ENCODE measurements at places on chromosomes 3 and 15.

GRCh38 chr15:85403745-85404144, 23.3 kb downstream of the AKAP13 start:
- DNase-seq, result peak; percentile 75

DNA sequence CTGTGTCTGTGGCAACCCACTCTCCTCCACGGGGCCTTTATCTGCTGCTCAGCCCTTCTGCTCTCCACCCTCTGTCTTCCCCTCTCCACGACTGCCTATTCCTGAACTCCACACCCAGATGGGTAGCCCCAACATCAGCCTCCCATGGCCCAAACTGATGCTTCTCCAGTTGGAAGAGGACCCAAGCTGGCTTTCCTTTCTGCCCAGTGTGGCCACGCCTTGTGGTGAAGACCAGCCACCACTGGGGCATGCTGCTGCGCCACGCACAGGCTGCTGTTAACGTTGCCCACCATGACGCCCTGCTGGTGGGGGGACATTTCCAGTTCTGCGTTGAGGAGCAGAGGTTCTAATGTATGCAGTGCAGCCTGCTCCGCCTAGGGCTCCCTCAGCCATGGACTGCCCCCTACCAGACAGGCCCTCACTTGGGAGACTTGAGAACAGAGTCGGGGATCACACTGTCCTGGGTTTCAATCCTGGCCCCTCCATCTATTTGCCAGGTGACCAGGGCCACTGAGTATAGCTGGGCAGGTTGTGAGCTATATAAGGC, 26.9 kb downstream of the CFAP100 start:
- no peak for DNase-seq

DNA sequence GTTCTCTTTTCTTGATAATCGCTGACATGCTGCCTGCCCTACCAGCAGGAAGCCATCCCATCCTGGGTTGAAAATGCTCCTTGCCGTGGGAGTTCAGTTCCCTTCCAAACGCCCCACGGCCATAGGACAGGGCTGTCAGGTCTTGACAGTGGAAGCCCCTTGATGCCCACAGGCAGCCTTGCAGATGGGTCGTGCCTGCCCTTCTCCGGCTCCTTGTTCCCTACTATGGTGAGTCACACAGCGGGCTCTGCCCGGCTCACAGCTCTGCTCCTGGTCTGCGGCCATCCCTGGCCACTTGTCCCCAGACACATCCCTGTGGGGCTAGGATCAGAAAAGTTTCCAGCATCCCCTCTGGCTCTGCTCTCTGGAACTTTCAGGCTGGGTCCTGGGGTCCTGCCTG, 6.2 kb upstream of the APBA2 start:
- no peak for DNase-seq

GRCh38 chr3:159910991-159911663, 77.5 kb upstream of the IL12A start:
- no peak for DNase-seq

- DNase-seq, result no peak
Observed at GRCh38 chr15:40098489-40099261, 10.0 kb downstream of the BMF start.

DNA sequence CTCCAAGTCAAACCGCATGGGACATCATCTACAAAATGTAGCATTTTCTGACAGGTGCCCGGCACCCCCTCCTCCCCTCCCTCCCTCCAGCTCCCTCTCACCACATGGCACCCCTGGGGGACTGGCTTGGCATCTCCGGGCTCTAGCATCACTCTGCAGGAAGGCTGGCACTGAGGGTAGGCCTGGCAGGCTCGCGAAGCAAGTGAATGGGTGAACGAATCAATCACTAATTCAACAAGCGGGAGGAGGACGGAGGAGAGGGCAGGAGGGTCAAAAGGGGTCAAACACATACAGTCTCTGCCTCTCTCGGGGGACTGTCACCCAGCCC, 155.7 kb downstream of the NUP210 start:
- DNase-seq, result no peak

DNA sequence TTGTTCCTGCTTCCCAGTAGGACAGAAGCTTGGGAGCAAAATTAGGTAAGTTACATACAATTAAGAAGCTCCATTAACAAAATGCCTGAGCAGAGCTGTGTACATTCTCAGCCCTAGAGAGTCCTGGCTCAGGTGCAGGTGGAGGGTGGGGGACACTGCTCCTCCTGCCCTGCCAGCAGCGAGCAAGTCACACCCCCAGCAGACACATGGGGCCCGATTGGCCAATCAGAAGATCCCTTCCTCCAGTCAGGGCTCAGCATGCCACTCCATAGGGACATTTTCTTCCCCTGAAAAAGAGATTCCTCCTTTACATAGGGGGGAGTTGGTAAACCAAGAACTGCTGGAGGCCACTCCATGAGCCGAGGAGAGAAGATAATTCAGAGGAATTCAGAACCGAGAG, 62.1 kb downstream of the PLXNA1 start:
- DNase-seq, result no peak

- DNase-seq, result no peak
Observed at GRCh38 chr3:63051920-63052319, 176.7 kb upstream of the CADPS start.

GRCh38 chr3:49903451-49904424, at the start of gene MST1R:
Gene MST1R (minus strand): TSS chr3:49903873. CDS start chr3:49903609, 264 bp downstream.
- DNase-seq, result peak; percentile 83

DNA sequence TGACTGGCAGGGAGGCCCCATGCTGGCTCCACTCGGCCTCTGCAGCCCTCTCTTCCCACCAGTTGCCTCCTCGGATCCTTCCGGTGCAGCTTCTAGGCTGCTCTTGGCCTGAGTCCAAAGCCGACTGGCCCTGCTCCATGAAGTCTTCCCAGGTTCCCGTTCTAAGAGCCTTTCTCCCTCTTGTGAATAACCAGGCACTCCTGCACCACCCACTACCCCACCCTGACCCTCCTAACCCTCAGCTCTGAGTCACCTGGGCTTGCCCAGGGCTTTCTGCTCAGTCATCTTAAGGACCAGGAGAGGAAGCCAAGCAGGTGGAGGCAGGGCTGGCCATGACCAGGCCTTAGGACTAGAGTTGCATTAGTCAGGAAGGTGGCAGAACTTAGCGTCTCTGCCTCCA, 28.1 kb upstream of the CNBP start:
- DNase-seq, result peak; percentile 99

- no peak for DNase-seq
Observed at GRCh38 chr15:27993996-27994780, 104.9 kb downstream of the OCA2 start.

GRCh38 chr3:150149651-150150051, 179.0 kb upstream of the PFN2 start:
- DNase-seq, result peak; percentile 19

- DNase-seq, result no peak
Observed at GRCh38 chr3:90132197-90132596, 1024.8 kb downstream of the EPHA3 start.

- DNase-seq, result peak; percentile 33
Observed at GRCh38 chr3:173371848-173372487, 25.6 kb upstream of the NLGN1 start.

DNA sequence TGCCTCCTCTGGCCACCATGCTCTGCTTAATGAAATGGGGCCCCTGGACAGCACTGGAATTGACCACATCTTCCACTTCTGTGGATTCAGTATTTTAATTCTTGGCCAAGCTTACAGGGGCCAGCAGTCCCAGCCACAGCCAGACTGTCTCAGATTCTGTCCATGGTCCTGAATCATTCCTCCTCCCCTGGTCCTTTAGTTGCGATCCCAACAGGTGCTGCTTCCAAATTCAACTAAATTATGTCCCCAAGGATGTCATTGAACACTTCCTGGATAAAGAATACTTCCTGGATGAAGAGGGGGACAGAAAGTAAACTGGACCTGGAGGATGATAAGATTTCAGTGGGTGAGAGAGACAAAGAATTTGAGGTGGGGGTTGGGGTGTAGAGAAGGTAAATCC, 111.1 kb upstream of the FOXB1 start:
- no peak for DNase-seq

DNA sequence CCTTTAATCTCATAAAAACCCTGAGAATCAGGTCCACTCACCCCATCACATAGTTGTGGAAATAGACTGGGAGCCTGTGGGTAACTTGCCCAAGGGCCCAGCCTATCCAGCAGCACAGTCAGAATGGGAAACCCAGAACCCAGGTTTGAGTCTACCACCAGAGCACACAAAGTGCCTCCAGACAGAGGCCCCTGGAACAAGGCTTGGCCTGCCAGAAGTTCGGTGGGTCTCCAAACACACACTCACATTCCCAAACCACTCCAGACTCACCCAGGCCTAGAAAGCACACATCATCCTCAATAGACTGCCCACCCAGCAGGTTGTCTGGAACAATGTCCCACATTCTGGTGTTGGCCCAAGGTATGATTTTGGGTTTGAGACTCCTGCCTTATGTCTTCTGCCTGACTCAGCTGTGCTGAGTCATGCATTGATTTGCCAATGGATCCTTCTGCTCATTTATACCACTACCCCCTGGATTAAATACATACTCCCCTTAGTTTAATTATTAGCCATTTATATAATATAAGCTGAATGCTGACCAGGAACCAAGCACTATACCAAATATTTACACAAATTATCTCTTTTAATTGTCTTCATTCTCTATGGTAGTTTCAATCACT, 4.5 kb downstream of the SLC12A8 start:
- no peak for DNase-seq

DNA sequence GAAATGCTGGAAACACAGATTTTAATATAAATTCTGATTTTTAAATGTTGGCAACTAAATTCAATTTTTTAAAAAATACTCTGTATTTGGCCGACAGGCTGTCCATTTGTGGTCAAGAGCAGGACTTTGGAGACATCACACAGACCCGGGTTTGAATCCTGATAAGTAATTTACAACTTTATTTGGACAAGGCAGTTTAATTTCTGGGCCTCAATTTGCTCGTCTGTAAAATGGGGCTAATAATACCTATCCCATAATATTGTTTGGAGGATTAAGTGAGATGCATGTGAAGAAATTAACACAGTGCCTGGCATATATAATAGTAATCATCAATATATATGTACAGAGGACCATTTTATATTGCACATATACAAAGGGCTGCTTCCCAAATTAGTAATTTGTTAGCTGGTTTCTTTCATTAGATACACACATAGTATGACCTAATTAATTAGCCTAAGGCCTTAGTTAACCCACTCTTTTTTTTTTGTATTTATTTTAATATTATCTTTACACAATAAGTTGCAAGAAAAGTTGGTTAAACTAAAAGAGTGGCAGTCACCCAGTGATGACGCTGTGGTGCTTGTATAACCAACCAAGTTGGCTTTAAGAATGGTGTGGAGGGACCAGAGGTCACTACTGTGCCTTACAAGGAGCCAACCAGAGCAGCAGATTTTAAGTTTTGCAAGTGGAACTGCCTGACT, 665 bp downstream of the PIGB start:
- no peak for DNase-seq

GRCh38 chr15:91694131-91694830, 159.2 kb upstream of the SLCO3A1 start:
- peak; percentile 42 for DNase-seq

GRCh38 chr3:64667138-64667537, 20.7 kb downstream of the ADAMTS9 start:
- DNase-seq, result no peak

DNA sequence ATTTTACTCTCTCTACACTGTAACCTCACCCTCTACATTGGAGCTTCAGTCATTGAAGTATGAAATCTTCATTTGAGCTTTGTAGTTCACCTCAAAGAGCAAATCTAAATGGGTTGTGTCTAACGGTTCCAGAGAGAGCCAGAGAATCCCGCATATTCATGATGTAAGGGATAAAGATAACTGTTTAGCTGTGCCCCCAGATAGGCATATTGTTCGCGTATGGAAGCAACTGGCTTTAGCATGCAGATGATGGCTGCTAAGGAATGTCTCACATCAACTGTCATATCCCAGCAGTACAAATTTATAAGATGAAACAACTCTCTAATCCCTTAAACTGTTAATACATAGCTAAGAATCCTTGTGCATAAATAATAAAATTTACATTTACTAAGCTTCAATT, 412.7 kb upstream of the ROBO2 start:
- no peak for DNase-seq

GRCh38 chr15:80580106-80580505, 115.0 kb upstream of the ABHD17C start:
- peak; percentile 98 for DNase-seq

GRCh38 chr15:70504299-70504951, 258.9 kb downstream of the UACA start:
- no peak for DNase-seq

GRCh38 chr3:150490277-150490986, 55.9 kb downstream of the SERP1 start:
- peak; percentile 26 for DNase-seq

DNA sequence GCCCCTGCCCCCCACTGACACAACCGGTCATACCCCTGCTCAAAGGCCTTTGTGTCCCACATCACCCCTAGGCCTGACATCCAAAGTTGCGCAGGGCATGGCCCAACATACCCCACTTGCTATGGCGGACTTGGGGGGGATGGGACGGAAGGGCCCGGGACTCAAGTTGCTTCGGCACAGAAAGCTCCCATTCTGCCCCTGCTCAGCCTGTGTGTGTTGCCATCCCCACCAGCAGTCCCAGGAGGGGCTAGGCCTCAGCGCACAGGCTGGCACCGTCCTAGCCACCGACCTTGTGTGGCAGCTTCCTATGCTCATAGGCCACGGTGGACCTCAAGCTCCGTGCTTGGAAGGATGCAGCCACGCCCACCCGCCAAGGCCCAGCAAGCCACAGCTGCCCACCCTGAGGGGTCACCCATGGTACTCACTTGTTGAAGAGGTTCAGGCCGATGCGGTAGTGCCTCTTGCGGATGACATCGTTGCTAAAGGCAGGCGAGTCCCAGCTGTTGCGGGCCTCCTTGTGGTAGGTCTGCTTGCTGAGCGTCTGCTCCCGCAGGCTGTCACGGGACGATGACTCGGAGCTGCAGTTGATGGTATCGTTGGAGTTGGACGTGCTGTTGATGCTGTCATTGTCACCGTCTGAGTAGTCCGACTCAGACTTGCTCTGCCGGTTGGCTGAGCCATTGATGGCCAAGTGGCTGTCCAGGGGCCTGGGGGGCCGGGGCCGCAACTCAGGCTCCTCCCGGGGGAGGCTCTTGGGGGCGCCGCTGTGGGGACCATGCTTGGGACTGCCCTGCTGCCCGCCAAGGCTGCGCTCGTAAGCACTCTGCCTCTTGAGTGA, 93.9 kb upstream of the RPL32 start:
- DNase-seq, result no peak

DNA sequence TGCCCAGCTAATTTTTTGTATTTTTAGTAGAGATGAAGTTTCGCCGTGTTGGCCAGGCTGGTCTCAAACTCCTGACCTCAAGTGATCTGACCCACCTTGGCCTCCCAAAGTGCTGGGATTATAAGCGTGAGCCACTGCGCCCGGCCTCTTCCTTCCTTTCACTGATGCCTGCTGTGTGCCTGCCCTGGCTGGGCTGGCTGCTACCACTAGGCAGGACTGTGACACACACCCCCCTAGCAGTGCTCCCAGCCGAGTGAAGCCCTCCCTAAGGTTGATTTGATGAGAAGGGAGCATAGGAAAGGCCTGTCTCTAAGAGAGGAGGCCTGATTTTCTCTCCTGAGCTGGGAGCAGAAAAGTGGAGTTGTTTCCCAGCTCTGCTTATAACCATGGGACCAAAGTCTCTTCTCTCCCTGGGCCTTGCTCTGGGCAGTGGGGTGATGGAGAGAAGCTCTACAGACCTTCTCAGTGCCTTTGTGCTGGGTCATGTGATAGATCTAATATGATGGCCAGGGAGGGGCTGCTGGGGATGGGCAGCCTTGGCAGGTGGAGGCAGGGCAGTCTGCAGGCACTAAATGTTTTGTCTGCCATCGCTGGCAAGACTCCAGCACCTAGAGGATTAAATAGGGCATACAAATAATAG, 20.1 kb upstream of the SFMBT1 start:
- no peak for DNase-seq

Measured in NCI-H226 (cell line).